Pancreas (tissue), 10 donors: ENCODE measurements at places on chromosomes 16 and 17. TPM values are rescaled to one million over a fixed set of nuclear protein-coding genes. Genes with fewer than 3 reads are reported as not detected.

- DNase-seq, result no peak
Observed at GRCh38 chr16:31083556-31083955, 5.2 kb downstream of the PRSS53 start.

The PRDM7 gene
- not detected for total RNA-seq

DNA sequence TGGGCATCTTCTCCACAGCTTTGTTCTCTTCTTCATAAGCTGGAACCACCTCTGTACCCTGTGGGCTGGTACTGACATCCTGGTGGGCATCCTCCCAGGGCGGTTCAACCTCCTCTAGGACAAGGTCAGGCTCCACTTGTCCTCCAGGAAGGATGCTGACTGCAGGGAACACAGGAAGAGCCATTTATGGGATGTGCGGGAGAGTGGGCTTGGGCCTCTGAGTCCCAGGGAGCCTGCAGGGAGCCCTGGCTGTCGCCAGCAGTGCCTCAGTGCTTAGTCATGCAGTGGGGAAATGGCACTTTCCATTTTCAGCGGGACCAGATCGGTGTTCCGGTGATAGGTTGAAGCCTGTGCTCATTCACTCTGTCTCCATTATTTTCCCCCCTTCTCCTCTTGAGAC is 20.5 kb downstream of the CNGB1 start:
- DNase-seq, result no peak

The DNAI2 gene
- total RNA-seq, result not detected

GRCh38 chr17:68310152-68310551 is 18.9 kb downstream of the ARSG start:
- no peak for DNase-seq

The NPIPA8 gene
- not detected for total RNA-seq

GRCh38 chr17:59387351-59388068 is 56.1 kb downstream of the YPEL2 start:
- DNase-seq, result no peak
